Fibroblast of skin of scalp (primary cell): ENCODE measurements at places on chromosomes 1 and 21.

GRCh38 chr1:107689159-107689558, 275.8 kb downstream of the VAV3 start:
- no peak for DNase-seq

DNA sequence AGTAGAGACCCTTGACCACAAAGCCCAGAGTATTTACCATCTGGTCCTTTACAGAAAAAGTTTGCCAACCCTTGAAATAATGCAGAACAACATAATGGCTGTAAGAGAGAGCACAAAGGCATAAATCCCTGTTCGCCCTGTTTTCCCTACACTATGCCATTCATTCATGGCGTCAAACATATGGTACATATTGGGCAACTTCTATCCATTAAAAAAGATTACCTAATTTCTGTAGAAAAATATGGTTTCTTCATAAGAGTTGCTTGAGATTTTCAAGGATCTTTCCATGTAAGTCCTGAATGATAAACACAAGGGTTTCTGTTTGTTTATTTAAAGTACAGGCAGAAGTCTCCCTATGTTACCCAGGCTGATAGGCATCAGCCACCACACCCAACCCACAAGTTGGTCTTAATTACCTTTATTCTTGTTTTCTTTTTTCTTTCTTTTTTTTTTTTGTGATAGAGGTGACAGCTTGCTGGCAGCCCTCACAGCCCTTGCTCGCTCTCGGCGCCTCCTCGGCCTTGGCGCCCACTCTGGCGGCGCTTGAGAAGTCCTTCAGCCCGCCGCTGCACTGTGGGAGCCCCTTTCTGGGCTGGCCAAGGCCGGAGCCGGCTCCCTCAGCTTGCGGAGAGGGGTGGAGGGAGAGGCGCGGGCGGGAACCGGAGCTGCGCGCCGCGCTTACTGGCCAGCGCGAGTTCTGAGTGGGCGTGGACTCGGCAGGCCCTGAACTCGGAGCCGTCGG, 68.3 kb upstream of the NR5A2 start:
- DNase-seq: no peak

DNA sequence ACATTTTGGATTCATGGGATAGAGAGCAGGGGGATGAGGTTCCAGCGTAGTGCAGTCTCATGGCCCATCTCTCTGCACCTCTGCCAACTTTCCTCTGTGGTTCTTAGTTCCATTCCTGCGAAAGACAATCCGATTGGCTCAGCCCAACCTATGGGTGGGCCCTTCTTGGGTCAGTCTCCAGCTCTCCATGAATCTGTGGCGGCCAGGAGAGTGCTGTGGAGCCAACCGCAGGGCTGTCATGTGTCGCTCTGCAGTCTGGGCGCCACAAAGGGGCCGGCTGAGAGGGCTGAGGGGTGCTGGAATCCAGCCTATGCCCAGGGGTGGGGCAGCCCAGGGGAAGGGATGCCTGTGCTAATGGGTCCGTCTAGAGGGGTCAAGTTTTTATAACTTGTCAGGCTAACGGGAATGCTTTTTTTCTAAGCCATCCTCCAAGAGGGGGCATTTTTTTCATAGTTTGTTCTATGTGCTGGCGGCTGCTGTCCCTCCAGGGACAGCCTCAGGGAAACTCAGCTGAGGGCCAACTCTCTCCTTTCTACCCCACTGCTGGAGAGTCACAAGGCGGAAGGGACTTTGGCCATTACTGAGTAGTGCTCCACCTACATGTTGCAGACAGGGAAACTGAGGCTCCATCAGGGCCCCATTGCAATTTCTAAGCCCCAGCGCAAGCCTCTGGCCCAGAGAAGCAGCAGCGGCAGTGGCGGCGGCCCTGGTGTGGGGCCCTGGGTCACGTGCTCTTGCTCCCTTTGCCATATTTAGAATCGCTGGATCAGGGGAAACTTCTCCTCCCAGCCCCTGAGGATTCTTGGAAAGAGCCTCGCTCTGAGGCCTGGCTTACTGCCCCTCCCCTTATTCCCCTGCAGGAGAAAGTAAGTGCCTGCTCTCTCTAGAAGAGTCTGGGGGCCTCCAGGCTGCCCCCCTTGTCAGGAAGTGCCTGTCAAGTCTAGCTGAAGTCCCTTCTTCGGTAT, 23.4 kb downstream of the KCNQ4 start:
- peak; percentile 77 for DNase-seq

- DNase-seq: no peak
Measured at GRCh38 chr1:38133756-38134155, 87.2 kb upstream of the POU3F1 start.

DNA sequence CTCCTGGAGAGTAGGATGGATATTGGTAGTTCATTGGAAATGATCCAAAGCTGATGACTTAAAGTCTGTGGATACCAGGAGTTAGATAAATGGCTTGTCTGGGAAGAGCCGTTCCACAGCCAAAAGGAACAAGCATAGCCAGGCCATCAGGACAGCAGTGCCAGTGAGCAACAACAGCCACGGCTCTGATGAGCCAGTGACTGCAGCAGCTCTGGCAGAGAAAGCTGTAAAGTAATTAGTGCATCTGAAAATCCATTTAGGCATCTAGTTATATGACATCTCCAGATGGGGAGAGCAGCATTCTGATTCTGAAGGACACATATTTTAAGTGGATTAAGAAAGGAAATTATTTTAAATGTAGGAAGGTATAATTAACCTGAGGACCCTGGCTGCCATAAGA, 256.2 kb upstream of the PLXNA2 start:
- DNase-seq: no peak

DNA sequence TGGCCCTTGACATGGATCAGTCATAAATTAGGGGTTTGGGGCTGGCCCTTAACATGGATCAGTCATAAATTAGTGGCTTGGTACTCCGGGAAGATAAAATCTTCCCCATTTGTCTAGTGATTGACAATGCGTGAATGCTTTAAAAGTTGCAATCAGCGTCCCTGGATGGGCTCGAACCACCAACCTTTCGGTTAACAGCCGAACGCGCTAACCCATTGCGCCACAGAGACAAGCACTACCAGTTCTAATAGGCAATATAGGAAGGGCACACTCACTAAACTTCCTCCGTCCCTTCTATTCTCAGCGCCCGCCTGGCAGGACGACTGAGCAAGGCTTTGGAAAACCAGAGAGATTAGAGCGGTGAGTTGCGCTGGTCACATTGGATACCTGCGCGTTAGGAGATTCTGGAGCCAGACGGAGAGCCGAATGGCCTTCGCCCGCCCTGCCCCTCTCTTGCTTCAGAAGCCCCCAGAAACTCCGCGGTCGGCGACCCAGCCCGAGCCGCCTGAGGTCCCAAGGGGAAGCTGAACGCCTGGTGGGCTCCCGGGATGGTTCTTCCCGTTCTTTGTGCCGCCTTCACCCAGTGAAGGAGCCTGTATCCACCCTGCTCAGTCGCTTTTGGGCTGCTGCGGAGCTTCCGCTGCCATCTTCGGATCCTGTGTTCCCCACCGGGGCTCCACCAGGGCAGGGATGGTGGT, 235.9 kb downstream of the FAM72C start:
- peak; percentile 4 for DNase-seq

DNA sequence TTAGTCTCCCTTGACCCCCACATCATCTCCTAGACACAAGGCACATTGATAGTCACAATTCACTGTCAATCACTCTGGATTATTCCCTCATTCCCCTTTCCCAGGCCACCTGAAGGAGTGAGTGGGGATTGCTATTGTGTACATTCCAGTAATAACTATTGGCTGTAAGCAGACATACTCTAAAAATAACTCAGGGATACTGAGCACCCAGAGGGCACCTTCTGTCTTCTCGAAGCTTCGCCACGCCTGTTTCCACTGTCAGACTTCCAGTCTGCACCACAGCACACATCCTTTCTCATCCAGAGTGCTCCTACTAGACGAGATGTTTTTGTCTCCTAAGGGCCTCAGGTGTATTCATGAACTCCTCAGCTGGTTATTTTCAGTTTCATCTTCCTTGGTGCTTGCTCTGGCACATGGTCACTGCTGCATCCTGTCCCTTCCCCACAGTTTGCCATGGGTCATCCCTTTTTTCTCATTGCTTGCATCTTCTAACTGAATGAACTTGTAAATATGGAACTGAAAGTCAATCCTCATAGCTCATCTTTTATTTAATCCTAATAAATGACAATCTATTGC, 848 bp upstream of the APOBEC4 start:
- DNase-seq: no peak

GRCh38 chr1:47521034-47521881, 83.4 kb downstream of the FOXD2 start:
- peak; percentile 25 for DNase-seq

GRCh38 chr1:31778763-31779488, 14.8 kb upstream of the ADGRB2 start:
- no peak for DNase-seq

- no peak for DNase-seq
Measured at GRCh38 chr1:26696654-26697430, 1.0 kb downstream of the ARID1A start.

DNA sequence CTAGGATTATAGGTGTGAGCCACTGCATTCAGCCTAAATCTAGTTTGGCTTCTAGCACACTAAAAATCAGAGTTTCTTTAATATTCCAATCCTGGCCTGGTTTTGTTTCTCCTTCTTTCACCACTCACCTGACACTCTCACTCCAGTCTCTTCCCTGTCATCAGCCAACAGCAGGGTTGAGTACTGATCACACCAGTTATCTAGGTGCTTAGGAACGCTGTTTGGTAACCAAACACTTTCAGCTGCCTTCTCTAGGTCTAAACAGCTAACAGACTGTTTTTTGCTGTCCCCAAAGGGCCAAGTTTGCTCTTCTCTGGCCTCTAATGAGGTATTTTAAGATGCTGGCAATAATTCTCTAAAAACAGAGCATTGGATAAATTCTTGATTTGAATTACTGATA, 17.7 kb upstream of the FRRS1 start:
- no peak for DNase-seq

GRCh38 chr1:21349693-21350092, 59.4 kb upstream of the ECE1 start:
- no peak for DNase-seq

- DNase-seq: no peak
Measured at GRCh38 chr1:204456826-204457442, 37.7 kb downstream of the PIK3C2B start.

DNA sequence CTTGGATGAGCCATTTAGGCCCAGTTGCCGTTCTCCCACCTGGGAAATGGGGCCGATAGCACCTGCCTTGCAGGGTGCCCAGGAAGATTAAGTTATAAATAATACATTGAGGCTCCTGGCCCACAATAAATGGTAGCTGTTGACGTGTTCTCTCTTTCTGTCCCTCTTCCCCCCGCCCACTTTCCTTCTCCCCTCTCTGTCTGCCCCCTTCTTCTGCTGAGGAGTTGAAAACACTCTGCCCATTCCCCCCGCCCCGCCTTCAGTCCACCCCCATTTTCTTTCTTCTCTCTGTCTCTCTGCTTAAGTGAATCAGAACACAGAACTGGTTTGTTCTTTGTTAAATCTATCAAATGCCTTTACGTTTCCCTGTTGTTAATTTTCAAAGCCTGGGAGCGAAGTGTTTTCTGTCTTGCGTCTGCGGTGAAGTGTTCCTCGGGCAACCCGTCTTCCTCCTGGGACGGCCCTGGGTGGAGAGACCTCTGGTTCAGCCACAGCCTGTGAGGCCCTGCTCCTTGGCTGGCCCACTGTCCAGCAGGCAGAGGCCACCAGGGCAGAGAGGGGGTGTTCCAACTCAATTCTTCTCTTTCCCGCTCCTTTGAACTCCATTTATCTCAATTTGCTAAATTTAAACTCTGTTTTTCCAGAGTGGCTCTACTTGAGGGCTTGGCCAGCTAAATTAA, 29.3 kb upstream of the SELENON start:
- DNase-seq: no peak

DNA sequence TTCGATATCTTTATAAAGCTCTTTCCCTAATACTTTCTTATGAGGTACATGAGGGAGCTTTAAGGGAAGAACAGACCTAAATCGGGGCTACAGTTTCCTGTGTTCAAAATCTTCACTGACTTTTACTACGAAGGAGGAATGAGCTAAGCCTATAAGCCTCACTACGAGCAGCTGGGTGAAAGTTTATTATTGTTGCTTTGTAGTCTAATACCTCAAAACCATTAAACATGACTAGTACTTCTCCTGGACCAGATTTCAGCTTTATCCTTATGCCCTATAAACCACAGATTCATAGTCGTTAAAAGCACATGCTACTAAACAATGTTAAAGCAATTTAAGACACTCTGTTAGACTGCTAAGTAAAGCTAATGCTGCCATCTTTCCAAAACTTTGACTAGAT, 30.2 kb downstream of the NDC1 start:
- DNase-seq: no peak

- DNase-seq: no peak
Measured at GRCh38 chr1:187267827-187268226, 439.1 kb downstream of the PLA2G4A start.

DNA sequence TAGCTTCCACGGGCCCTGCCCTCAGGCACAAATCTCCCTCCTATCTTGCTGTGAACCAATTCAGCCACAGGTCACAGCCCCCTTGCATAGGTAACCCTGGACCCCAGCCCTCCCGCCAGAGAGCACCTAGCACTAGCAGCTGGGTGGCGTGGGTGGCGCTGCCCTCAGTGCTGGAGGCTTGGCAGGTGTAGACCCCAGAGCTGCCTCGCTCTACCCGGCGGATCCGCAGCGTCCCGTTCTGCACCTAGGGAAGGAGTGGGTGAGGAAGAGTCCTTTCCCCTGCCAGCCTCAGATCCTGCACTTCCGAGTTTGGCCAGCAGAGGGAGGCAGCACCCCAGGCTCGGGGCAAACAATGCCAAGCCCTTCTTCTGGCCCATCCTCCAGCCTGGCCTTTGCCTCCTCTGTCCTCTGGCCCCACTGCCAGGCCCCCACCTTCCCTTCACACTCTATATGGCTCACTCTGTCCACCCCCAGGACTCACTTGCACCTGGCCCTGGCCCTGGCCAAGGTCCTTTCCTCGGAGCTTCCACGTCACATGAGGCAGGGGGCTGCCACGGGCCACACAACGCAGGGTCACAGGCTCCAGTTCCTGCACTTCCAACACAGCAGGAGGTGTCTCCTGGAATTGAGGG, 9.0 kb downstream of the IGSF9 start:
- DNase-seq: peak; percentile 50

GRCh38 chr1:234631721-234632125, 21.7 kb upstream of the IRF2BP2 start:
- peak; percentile 89 for DNase-seq

DNA sequence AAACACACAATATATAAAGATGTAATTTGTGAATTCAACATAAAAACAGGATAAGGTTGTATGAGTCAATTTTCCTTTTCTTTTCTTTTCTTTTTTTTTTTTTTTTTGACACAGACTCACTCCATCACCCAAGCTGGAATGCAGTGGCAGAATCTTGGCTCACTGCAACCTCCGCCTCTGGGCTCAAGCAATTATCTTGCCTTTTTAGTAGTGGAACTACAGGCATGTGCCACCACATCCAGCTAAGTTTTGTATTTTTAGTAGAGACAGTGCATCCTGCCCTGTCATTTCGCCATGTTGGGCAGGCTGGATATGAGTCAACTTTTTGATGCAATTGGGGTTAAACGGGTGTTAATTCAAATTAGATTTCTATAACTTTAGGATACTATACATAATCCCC, 10.3 kb upstream of the SPRR2B start:
- no peak for DNase-seq

DNA sequence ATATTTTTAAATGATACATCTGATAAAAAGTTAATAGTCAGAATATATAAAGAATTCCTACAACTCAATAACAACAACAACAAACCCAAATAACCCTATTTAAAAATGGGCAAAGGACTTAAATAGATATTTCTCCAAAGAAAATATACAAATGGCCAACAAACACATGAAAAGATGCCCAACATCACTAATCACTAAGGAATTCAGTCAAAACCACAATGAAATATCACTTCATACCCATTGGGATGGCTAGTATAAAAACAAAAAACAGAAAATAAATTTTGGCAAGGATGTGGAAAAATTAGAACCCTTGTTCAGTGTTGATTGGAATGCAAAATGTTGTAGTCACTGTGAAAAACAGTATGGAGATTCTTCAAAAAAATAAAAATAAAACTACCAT, 184.8 kb upstream of the RAB4A start:
- peak; percentile 43 for DNase-seq
